Neural progenitor cell (in vitro differentiated cells): ENCODE measurements at places on chromosomes 5 and 9. TPM values are rescaled to one million over a fixed set of nuclear protein-coding genes. Genes with fewer than 3 reads are reported as not detected.

DNA sequence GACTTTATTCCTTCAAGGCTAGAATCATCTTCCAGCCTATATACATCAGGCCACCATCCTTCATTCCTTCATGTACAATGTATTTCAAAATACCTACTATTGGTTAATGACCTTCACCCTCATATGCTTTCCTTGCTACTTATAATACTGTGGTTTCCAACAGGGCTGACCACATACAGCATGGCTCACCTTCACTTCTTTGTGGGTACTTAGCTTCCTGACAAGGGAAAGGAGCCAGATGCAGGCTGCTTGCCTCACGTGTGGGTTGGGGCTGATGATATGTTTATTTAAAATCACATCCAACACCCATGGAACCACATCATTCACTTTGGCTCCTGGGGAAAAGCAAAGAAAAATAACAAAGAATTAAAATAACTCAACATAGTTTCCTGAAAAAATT lies 63.9 kb upstream of the OR2K2 start:
- no peaks in the 10 kb centered on the region for H3K36me3 ChIP-seq
- H3K4me3 ChIP-seq: no peak overlapping the region
- H3K27me3 ChIP-seq: no peaks in the 10 kb centered on the region
- no peaks in the 10 kb centered on the region for H3K4me1 ChIP-seq

PHYHD1 gene
- 15.2 and 19.0 TPM in 2 replicates for total RNA-seq

SPACA9 gene
- total RNA-seq: 1.9 and 2.4 TPM in 2 replicates

- H3K4me1 ChIP-seq: no peaks in the 10 kb centered on the region
- H3K27ac ChIP-seq: no peak overlapping the region
- no peaks in the 10 kb centered on the region for H3K36me3 ChIP-seq
- no peak for DNase-seq
- H3K4me3 ChIP-seq: no peak overlapping the region
Observed at GRCh38 chr5:116273448-116274242, 188.8 kb downstream of the COMMD10 start.

- peak overlapping the region; percentile 90 for H3K4me3 ChIP-seq
- peak; percentile 99 for DNase-seq
- H3K27ac ChIP-seq: peak overlapping the region; percentile 66
- peaks cover 12% of the 10 kb centered on the region for H3K4me1 ChIP-seq
- H3K36me3 ChIP-seq: no peaks in the 10 kb centered on the region
- no peaks in the 10 kb centered on the region for H3K27me3 ChIP-seq
Observed at GRCh38 chr5:55994998-55995914, 493 bp upstream of the IL6ST start.

- DNase-seq: no peak
- no peaks in the 10 kb centered on the region for H3K36me3 ChIP-seq
Observed at GRCh38 chr9:34331196-34331595, 1.8 kb downstream of the NUDT2 start.

DNA sequence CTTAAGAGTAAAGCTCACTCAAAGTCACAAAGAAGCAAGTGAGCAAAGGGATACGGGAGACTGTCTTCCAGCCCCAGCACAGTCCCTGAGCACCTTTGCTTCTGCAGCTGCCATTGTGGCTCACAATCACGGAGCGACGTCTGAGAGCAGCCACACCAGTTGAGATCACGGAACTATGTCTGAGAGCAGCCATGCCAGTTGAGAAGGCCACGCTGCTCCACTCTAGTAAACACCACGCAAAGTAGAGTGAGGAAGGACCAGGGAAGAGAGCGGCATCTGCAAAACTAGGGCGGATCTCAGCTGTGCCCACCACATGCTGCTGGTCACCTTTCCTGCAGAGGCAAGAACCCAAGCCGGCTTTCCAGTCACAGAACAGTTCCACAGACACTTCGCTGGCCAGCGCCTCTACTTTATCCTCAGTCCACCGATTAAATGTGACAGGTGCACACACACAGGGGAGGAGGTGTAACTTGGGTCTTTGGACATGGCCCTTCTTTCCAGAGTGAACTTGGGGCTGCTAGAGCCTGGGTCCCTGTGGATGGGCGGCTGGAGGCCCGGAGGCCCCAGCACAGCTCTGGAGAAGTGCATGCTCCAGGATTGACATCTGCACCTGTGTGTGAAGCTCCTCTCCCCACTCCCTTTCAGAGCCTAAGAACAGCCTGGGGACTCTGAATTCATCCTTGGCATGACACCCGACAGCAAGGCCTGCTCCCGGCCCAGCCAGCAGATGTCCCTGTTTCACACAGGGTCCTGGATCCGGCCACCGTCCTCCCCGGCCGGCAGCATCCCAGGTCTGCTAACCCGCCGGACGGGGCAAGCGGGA lies 324.9 kb upstream of the IRX4 start:
- H3K4me1 ChIP-seq: peaks cover 7% of the 10 kb centered on the region
- no peak overlapping the region for H3K27ac ChIP-seq
- H3K27me3 ChIP-seq: peaks cover 74% of the 10 kb centered on the region
- H3K4me3 ChIP-seq: no peak overlapping the region
- DNase-seq: peak; percentile 87
- H3K36me3 ChIP-seq: no peaks in the 10 kb centered on the region

CCL28 gene
- total RNA-seq: 0.06 TPM in 1 of 2 replicates, not detected in the other

SNCAIP gene
- 4.8 and 5.4 TPM in 2 replicates for total RNA-seq

DNA sequence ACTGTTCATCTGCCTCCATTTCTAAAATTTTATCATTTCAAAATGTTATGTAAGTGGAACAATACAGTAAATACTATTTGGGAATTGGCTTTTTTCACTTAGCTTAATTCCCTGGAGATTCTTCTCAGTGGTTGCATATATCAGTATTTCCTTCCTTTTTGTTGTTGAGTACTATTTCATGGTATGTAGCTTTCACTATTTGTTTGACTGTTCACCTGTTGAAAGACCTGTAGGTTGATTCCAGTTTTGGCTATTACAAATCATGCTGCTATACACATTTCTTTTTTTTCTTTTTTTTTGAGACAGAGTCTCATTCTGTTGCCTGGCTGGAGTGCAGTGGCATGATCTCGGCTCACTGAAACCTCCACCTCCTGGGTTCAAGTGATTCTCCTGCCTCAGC lies 33.0 kb upstream of the PWWP2A start:
- no peak for DNase-seq
- no peak overlapping the region for H3K27ac ChIP-seq
- H3K36me3 ChIP-seq: no peaks in the 10 kb centered on the region

DNA sequence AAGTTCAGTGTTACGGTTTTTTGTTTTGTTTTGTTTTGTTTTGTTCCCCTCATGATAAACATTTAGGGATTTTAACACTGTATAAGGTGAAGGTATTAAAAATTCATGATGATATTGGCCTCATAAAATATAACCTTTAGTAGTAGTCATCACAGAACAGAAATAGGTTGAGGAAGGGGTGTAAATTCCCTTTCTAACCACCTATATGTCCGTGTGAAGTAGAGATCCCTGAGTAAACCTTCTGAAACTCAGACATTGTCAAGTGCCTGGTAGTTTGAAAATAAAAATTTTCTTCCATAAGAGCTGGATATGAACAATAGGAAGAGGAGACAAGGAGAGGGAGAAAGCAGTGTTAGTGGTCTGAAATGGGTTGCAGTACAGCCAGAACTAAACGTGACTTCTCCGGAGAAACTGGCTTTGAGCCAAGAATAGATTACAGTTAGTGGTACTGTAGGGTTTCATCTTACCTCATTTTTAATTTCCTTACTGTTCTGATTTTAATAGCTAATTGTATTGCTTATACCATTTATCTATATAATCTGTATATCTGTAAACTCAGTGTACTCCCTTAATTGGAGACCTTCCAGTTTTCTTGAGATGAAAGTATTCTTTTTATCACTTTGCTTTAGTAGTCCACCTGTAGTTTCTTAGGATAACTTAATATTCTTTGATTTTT lies 18.3 kb downstream of the UGCG start:
- H3K27ac ChIP-seq: no peak overlapping the region
- H3K27me3 ChIP-seq: no peaks in the 10 kb centered on the region
- no peak overlapping the region for H3K4me3 ChIP-seq
- no peaks in the 10 kb centered on the region for H3K4me1 ChIP-seq
- peaks cover 3% of the 10 kb centered on the region for H3K36me3 ChIP-seq

- no peak for DNase-seq
- H3K27ac ChIP-seq: no peak overlapping the region
- no peaks in the 10 kb centered on the region for H3K4me1 ChIP-seq
- H3K27me3 ChIP-seq: no peaks in the 10 kb centered on the region
Observed at GRCh38 chr5:68730220-68730978, 363.4 kb upstream of the SLC30A5 start.

FOXD4L6 gene
- not detected in 2 replicates for total RNA-seq

PCDHB16 gene
- 4.0 and 4.5 TPM in 2 replicates for total RNA-seq

DNA sequence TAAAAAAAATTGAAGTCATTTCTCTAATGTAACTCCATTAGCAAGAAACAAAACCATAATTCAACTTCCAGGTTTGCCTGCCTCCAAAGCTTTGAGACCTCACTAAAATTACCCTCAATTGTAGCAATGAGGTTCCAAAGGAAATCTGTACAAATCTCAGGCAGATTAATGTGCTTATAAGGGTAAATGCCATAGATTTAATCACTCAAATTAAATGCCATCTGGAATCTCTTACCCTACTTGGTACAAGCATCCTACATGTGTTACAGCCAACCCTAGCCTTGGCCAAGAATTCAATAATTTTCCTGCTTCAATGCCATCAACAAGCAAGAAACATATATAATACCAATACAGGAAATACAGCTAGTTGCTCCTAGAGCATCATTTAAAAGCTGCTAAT lies 452.8 kb downstream of the RAB3C start:
- H3K36me3 ChIP-seq: no peaks in the 10 kb centered on the region
- peaks cover 6% of the 10 kb centered on the region for H3K4me1 ChIP-seq
- H3K27ac ChIP-seq: no peak overlapping the region
- DNase-seq: no peak

DNA sequence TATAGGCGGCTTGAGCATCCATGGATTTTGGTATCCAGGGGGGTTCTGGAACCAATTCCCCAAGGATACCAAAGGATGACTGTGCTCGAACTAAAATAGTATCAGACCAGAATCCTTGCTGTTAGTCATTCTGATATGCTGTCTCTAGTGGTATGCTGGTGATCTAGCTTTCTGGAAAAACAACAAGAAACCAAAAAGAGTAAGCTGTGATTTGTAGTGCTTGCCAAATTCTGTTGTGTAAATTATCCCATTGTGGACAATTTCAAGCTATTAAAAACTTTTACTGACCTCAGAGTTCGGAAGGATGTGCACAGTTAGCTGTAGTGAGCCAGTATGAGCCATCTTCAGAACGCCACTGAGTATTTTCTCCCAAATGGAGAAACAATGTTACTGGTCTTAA lies 99.0 kb upstream of the FBN2 start:
- H3K27me3 ChIP-seq: no peaks in the 10 kb centered on the region
- H3K4me3 ChIP-seq: no peak overlapping the region
- H3K36me3 ChIP-seq: no peaks in the 10 kb centered on the region
- H3K4me1 ChIP-seq: no peaks in the 10 kb centered on the region

DNA sequence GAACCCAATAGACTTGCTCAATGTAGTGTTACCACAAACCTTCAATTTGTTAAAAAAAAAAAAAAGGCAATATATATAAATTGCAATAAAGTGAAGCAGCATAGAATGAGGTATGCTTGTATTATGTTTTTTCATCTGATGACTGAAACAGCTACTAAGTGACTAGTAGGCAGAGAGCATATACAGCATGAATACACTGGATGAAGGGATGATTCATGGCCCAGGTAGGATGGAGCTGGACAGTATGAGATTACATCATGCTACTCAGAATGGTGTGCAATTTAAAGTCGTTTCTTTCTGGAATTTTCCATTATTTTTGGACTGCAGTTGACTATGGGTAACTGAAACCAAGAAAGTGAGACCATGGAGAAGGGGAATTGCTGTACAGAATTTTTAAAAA lies 161.2 kb downstream of the GNA14 start:
- no peak overlapping the region for H3K27ac ChIP-seq
- H3K36me3 ChIP-seq: no peaks in the 10 kb centered on the region
- H3K27me3 ChIP-seq: no peaks in the 10 kb centered on the region
- H3K4me3 ChIP-seq: no peak overlapping the region

KIF4B gene
- 0.12 TPM in 1 of 2 replicates, not detected in the other for total RNA-seq

- no peaks in the 10 kb centered on the region for H3K36me3 ChIP-seq
- no peak for DNase-seq
- H3K27me3 ChIP-seq: no peaks in the 10 kb centered on the region
- no peak overlapping the region for H3K4me3 ChIP-seq
Observed at GRCh38 chr9:2465921-2466460, 155.6 kb upstream of the VLDLR start.

PCDHB5 gene
- 11.9 and 15.2 TPM in 2 replicates for total RNA-seq

GRCh38 chr9:130523921-130524320 lies 55.5 kb upstream of the FUBP3 start:
- DNase-seq: peak; percentile 78
- H3K4me3 ChIP-seq: peak overlapping the region; percentile 0
- H3K27me3 ChIP-seq: no peaks in the 10 kb centered on the region
- H3K36me3 ChIP-seq: no peaks in the 10 kb centered on the region

GRCh38 chr5:158212917-158213316 lies 354.0 kb upstream of the CLINT1 start:
- no peak overlapping the region for H3K27ac ChIP-seq
- H3K36me3 ChIP-seq: no peaks in the 10 kb centered on the region
- H3K4me3 ChIP-seq: no peak overlapping the region
- DNase-seq: no peak
- no peaks in the 10 kb centered on the region for H3K27me3 ChIP-seq

MELK gene
- 69.9 and 112 TPM in 2 replicates for total RNA-seq

PPP3R2 gene
- not detected in 2 replicates for total RNA-seq

- H3K4me3 ChIP-seq: no peak overlapping the region
- peaks cover 10% of the 10 kb centered on the region for H3K27me3 ChIP-seq
- no peak for DNase-seq
- H3K4me1 ChIP-seq: peaks cover 27% of the 10 kb centered on the region
- no peak overlapping the region for H3K27ac ChIP-seq
Observed at GRCh38 chr5:132756542-132756941, 9.3 kb downstream of the CCNI2 start.

DNA sequence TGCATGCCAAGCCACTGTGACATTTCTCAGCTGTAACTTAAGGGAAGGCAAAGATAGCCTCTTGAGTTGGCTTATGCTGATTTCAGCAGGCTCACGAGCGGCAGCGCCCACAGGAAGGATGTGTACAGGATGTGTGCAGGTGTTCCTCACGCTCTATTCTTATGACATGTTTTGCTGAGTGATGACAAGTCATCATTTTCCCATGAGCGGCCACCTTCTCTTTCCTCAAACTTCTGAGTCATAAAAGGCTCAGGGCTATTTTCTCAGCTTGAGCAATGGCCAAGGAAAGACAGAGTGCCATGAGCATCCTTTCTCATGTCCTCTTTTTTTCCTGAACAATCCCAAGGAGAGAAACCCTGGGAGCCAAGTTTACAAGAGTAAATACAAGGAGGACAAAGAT lies 365.9 kb downstream of the PLK2 start:
- DNase-seq: no peak
- no peaks in the 10 kb centered on the region for H3K27me3 ChIP-seq
- no peaks in the 10 kb centered on the region for H3K36me3 ChIP-seq
- no peaks in the 10 kb centered on the region for H3K4me1 ChIP-seq

GRCh38 chr9:79490657-79491248 lies 81.0 kb upstream of the TLE4 start:
- no peak overlapping the region for H3K4me3 ChIP-seq
- no peak overlapping the region for H3K27ac ChIP-seq
- DNase-seq: no peak
- no peaks in the 10 kb centered on the region for H3K36me3 ChIP-seq
- no peaks in the 10 kb centered on the region for H3K27me3 ChIP-seq

SLC6A7 gene
- not detected in 2 replicates for total RNA-seq
